ENCODE measurements at places on chromosomes 3 and 15.
A peak's percentile ranks its signal among the peaks of the same experiment; 100 is the strongest.

DNA sequence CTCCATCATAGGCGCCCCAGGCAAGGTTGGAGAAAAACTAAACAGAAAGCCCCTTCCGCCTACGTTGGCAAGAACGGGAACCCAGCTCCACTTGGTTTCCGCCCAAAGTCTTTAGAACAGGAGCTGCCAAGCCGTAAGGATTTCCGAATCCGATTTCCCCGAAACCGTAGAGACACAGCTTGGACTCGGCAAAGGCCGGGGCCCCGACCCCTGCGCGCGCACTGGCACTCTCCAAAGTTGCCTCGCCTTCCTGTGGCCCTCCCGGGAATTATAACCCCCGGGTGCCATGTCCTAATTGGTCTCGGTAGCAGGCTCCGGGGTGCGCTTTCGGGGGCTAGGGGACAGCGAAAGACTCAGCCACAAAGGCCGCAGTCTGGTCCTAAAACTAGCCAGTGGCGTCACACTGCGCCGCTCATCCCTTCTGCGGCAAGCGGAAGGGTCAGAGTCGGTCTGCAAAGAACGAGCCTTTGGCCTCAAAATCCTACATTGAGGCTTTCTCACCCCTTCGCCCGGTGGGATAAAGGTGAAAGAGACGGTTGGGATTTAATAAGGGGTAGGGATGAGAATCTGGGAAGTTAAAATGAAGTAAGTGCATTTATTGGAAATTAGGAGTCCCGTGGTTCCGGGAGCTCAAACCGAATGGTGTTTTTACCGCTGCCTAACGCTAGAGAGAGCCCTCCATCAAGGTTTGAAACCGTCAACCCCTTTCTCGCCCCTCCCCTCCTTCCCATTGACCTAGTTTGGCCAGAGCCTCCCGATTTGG lies 6.8 kb downstream of the BCL6 start:
- DNase-seq: peak; percentile 88

DNA sequence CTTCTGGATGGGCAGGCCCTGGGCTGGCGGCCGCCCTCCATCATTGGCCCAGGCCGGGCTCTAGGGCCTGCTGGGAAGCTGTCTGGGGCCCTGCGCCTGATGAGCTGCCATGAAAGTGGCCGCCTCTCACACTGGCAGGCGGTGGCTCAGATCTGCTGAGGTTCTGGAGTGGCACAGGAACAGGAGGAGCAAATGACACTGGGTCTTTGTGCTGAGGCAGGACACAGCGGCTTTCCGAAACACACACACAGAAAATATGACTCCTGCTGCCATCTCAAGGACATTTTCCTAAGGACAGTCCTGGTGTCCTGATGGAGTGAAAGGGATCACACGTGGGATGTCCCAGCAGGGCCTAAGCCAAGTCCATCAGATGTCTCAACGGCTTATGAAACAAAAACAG lies 103.5 kb downstream of the NUP210 start:
- DNase-seq: no peak

DNA sequence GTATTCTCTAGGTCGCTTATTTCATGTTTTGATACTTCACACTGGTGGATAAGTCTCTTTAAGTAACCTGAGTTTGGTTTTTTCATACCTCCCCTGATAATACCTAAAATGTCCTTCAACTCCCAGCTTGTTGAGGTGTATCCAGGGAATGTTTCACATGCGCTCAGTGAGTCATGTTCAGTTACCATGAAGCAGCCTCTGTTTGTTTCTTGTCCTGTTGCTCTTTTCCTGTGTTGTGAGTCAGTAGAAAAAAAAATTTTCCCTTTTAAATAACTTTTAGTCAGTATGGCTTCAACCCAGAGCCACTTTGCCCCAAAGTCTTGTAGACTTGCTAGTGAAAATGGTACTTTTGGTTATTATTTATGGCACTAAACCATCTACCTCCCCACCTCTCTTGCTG lies 278.4 kb upstream of the ZPLD1 start:
- peak; percentile 97 for DNase-seq

DNA sequence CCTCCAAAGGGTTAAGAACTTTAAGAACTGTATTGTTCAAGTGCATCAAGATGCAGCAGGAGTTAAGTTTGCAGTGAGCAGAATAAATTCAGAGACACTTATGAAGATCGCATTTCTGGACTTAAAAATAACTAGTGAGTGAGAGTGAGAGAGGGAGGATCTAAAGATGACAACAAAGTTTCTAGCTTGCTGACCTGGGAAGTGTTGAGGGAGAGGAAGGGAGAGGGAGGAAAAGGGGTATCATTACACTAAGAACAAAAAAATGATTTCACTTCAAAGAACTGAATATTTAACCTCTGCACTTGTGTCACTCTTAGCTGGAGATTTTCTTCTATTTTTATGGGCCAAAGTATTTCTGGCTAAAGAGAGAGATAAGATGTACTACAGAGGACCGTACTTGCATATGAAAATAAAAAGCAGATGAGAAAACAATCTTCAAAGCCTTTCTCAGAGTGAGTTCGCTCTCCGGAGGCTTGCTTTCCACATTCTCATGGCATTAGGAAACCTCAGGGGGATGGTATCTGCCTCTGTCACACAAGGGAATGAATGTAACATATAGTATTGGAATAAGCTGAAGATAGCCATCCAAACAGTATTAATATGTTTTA lies 91.4 kb upstream of the TJP1 start:
- no peak for DNase-seq

- DNase-seq: no peak
These were observed 91.2 kb upstream of the ABI3BP start for GRCh38 chr3:101084404-101084803.

DNA sequence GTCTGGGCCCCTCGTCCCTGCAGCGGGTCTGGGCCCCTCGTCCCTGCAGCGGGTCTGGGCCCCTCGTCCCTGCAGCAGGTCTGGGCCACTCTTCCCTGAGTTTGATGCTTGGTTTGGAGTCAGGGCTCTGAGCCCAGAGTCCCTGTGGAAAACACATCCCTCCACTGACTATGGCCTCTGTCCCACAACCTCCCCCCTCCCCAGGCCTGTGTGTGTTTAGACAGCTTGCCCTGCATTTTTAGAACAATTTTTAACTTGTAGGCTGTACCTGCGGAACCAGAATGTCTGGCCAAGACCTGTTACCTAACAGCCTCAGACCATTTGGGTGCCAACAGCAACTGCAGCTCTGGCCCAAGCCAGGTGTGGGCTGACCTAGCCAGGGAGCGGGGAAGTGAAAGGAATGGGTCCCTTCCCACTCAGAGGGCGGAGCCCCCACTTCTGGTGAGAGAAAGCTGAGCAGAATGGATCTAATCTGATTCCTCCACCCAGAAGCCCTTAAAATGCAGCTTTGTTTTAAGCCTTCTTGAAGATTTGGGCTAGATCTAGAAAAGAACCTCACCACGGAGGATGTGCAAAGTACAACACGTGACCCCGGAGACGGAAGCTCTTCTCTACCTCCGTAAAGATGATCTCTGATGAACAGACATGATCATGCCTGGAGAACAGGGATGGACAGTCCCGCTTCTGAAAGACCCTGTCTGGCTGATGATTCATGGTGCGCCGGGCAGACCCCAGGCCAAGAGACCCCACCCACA lies 60.5 kb upstream of the TFRC start:
- peak; percentile 77 for DNase-seq

DNA sequence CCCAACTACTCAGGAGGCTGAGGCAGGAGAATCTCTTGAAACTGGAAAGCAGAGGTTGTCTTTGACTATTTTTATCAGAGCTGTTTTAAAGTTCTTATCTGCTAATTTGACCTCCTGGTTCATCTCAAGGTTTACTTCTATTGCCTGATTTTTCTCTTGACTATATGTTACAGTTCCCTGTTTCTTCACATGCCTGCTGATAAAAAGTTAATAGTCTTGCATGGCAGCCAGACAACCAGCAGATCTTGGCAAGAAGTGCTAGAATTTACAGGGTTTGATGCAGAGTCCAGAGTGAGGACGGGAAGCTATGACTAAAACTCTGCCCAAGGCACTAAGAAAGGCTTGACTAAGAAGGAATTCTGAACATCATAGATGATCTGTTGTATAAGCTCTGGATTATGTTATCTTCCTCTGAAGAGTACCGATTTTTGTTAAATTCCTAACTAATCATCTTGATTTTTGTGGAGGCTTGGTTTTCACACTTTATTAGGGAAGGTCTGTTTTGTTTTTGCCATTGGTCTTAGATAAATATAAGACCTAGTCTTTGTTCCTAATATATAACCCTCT lies 85.9 kb downstream of the CHSY1 start:
- no peak for DNase-seq

GRCh38 chr3:115876876-115877614 lies 253.7 kb downstream of the GAP43 start:
- DNase-seq: no peak

Measured in epithelial cell of esophagus (primary cell).